Activated T-cell treated with anti-CD3 and anti-CD28 coated beads, Interleukin-2, amount 50 U/mL, for 1 hour (primary cell): ENCODE measurements at places on chromosomes 7 and 10.

- no peak for DNase-seq
Measured at GRCh38 chr10:80924063-80924952, 386.6 kb downstream of the SH2D4B start.

- DNase-seq: no peak
Measured at GRCh38 chr10:57817741-57818140, 450.0 kb downstream of the IPMK start.

- no peak for DNase-seq
Measured at GRCh38 chr10:4240608-4241197, 455.7 kb upstream of the KLF6 start.

GRCh38 chr10:79047875-79048638 lies 20.7 kb upstream of the ZMIZ1 start:
- DNase-seq: peak; percentile 46

DNA sequence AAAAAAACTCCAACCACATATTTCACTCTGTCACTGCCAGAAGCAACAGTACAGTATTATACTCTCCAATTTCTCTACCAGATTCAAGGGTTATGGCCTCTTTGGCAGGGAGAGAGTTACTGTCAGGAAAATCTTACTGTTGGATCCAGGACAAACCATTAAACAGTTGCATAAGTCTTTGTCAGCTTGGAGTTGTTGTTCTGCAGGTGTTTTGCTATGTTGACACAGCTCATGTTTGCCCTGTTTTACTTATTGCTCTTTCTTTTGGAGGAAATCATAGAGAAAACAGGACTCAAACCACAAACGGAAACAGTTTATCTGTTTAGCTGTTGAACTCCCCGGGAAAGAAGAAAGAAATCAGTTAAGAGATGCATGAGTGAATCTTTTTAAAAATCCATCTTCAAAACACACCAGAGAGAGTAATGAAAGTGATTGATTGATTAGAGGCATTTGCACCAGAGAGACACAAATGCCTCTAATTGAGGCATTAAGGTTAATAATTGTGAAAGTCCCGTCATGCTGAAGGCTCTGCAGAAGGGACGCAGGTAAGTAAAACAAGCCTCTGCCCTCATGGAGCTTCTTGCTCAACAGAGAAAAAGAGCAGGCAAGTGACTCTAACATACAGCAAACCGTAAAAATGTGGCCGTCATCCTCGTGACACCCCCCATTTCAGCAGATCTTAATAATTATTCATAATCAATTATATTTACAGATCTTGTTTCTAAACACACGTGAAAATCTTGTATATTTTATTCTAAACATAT lies 38.7 kb upstream of the ARHGAP21 start:
- no peak for DNase-seq

DNA sequence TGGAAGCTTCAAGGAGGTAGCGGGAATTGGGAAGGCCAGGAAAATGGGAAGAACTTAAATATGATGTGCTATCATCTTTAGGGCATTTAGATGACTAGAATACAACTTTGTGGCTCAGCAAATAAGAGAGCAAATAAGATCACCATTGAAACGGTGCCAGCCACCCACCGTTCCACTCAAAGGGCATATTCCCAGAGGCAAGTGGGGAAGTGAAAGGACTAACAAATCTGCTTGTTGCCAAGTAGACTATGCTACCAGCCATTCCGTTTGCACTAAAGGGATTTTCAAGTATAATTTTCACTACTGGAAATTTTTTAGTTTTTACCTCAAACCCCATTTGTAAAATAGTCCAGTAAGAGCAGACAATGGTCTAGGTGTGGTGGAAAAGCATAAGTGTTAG lies 4.0 kb upstream of the PPP1R3C start:
- no peak for DNase-seq

GRCh38 chr10:48935577-48935976 lies 4.1 kb downstream of the LRRC18 start:
- no peak for DNase-seq

- DNase-seq: no peak
Measured at GRCh38 chr10:132630666-132631337, 93.2 kb downstream of the INPP5A start.

DNA sequence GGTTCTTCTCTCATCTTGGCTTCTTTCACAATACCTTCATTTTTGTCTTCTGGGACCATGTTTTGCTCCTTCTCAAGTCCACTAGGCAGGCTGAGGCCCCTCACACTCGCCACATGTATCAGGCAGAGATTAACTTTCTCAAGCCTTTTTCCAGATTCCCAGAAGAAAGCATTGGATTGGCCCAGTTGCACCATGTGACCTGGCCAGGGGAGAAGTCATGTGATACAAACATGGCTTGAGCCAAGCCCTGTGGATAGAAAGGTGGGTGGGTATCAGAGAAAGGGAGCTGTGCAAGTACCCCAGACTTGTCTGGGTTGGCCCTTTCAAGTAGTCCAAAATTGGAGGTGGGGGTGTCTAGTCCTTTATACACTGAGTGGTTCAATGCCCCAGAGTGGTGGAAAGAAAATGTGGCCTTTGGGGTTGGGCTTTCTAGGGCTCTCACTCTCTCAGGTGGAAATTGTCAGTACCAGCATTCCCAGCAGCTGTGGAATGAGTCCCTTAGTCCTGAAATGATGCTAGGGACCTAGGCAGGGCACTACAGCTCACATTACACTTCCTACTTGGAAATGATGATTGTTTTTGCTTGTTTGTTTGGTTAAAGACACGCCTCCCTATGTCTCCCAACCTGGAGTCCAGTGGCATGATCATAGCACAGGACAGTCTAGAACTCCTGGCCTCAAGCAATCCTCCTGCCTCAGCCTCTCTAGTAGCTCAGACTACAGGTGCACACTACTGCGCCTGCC lies 36.9 kb upstream of the C10orf67 start:
- no peak for DNase-seq

GRCh38 chr7:136324073-136324704 lies 347.0 kb upstream of the MTPN start:
- no peak for DNase-seq

GRCh38 chr10:98608411-98608810 lies 161.7 kb upstream of the HPS1 start:
- no peak for DNase-seq

GRCh38 chr7:98668255-98668654 lies 51.2 kb downstream of the NPTX2 start:
- no peak for DNase-seq

DNA sequence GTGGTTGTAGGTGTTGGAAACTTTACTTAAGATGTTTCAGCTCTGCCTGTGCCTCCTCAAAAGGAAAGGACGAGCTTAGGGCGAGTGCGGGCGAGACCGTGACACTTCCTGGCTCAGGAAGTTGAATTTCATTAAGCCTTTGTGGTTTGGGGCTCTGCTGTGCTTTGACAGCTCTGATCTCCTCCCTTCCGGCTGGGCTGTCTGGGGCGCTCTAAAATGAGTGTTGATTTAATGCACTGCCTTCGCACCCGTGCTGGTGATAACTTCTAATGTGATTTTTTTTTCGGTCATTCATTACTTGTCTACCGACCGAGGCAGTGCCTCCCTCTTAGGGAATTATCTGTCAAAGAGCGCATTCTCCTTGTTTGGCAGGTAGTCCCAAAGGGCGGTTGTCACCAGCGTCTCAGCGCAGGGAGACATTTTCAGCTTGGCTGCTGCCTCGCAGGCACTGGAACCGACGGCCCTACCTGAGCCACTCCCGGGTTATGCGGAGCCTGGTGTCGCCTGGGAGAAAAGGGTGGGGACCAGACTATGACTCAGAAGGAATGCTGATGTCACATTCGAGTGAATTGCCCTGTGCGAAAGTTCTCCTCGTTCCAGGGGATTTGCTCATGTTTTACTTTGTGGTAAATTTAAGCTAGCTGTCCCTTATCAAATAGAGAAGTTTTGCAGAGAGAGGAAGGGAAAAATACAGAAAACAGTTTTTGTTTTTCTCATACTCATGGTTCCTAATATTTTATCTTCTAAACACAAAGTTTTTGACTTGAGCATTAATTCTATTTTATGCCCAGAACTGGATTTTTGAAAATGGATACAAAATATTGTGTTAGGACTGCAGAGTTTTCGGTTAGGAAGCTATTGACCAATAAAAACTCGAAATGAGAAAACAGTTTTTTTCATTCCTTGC lies 920 bp downstream of the TES start:
- DNase-seq: peak; percentile 85

GRCh38 chr7:2393706-2394105 lies 9.7 kb upstream of the CHST12 start:
- DNase-seq: no peak

GRCh38 chr7:44970523-44971051 lies 8.2 kb downstream of the MYO1G start:
- DNase-seq: no peak

GRCh38 chr7:158367634-158367982 lies 220.0 kb downstream of the PTPRN2 start:
- DNase-seq: no peak

- no peak for DNase-seq
Measured at GRCh38 chr10:127873901-127874470, 18.8 kb downstream of the CLRN3 start.

GRCh38 chr10:16119445-16119844 lies 259.1 kb upstream of the MINDY3 start:
- no peak for DNase-seq

GRCh38 chr10:34320265-34320664 lies 494.8 kb downstream of the PARD3 start:
- no peak for DNase-seq

- no peak for DNase-seq
Measured at GRCh38 chr10:65719790-65720189, 1206.0 kb upstream of the LRRTM3 start.

GRCh38 chr10:12665501-12665900 lies 316.2 kb downstream of the CAMK1D start:
- no peak for DNase-seq

GRCh38 chr10:98262571-98262970 lies 5.4 kb downstream of the LOXL4 start:
- no peak for DNase-seq

DNA sequence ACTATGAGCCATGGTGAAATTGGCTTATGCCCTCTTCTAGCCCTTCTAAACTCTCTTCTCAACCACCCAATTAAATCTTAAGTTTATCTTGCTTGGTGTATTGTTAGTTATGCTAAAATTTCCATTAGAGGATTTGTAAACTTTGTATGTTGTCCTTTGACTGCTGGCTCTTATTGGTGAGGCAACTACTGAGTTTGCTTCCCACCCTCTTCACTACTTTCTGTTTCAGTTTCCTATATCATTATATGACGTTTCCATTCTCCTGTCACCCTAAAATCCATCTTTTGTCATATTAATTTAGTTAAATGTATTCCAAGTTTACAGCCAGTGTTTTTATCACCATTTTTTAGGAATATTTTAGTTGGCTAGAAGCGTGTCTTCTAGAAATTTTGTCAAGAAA lies 80.9 kb upstream of the VWC2 start:
- no peak for DNase-seq

- DNase-seq: peak; percentile 73
Measured at GRCh38 chr7:25565949-25566348, 337.7 kb upstream of the NPVF start.

- DNase-seq: no peak
Measured at GRCh38 chr10:108469940-108470339, 1305.4 kb upstream of the SORCS1 start.

- DNase-seq: no peak
Measured at GRCh38 chr10:112698133-112698817, 251.3 kb downstream of the VTI1A start.

DNA sequence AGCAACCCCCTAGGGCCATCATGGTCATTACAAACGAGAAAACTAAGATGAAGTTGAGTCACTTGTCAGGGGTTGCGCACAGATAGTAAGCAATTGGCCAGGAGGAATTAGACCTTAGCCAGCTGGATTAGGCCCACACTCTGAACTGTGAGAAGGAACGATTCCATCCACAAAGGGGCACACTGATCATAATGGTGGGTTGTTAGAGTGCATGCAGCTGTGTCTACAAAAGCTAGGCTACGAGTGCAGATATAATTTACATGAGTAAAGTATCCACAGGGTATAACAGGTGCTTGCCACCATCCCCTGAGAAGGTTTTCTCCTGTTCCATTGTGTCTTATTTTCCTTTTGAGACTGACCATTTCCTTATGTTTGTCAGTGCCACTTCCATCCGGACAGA lies 16.6 kb upstream of the FAM170B start:
- no peak for DNase-seq

DNA sequence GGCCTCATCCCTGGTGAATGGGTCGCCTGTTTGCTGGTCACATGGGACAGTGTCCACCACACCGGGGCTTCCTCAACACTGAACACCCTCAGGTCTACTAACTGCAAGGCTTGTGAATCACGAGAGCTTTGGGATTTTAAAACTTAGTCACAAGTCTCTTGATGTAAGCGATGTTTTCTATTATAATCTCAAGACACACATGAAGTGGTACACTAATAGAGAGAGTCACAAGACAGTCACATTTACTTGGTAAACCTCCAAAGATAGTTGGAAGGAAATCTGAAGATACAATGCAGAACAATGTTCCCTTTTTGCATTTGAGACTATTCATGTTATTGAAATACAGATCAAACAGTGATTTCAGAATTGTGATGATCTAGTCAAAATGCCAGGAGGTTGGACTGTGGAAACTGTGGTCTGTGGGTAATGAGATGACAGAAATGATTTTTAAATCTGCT lies 233.1 kb upstream of the KLF6 start:
- no peak for DNase-seq

DNA sequence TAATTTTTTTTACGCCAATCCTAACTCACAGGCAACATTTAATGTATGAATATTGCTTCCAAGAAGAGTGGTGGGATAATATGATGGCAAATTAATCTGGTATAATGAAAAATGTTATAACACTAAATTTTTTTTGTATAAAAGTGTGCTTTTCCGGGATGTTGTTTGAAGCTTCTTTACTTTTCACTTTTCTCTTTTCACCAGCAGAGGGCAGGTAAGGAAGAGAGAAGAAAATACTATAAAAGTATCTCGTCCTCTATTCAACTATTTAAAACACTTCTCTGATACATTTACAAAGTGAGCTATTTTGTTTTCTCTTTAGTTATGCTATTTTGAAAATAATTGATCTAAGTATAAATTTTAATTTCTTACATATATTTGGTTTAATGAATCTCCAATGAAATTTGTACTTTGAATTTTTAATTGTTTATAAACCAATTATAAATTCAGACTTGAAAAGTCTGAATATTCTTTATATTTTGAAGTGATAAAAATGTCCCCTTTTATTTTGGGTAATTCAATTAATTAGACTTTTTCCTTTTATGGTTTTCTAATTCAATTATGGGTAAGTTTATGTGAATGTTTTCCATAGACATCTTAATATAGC lies 20.7 kb upstream of the CFTR start:
- no peak for DNase-seq

GRCh38 chr10:49394933-49395740 lies 752 bp downstream of the DRGX start:
- DNase-seq: no peak

DNA sequence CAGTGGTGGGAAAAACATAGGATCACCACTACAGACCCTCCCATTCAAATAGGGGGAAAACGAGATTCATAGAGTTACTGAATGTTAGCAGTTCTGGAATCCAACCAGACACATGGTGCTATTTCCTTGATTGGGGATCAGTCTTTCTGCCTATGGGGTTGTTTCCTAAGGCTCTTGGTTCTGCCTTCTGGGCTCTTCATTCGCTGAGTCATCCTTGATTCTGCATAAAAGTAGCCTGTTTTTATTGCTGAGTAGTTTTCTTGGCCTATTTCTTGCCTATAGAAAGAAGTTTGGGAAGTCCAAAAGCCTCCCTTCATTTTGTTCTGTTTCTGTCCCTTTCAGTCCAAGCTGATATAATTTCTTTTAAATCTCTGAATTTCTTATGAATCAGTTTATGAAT lies 99.3 kb upstream of the OIT3 start:
- DNase-seq: no peak
